ENCODE measurements at places on chromosomes 13 and 19.
A peak's percentile ranks its signal among the peaks of the same experiment; 100 is the strongest.

- peak; percentile 76 for DNase-seq
Measured at GRCh38 chr13:110116072-110116487, 190.9 kb downstream of the COL4A1 start.

DNA sequence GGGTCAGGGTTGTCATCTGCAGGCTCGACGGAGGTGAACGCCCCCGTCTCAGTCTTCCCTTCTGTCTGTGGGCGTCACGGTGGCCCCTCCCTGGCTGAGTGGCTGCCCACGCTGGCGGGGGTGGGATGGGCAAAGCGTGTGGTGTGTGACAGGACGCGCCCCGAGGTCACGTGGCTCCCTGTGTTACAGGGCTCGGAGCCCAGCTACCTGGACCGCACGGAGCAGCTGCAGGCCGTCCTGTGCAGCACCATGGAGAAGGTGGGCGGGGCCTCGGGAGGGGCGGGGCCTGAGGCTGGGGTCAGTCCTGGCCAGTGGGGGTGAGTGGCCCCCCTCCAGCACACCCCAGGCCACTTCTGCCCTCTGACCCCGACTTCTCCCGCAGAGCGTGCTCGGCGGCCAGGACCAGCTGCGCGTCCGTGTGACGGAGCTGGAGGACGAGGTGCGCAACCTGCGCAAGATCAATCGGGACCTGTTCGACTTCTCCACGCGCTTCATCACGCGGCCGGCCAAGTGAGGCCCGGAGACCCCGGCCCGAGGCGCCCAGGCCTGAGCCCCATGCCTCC lies 6.3 kb upstream of the GRIN3B start:
- no peak for DNase-seq

GRCh38 chr19:12156223-12157058 lies at the start of gene ZNF625:
Gene ZNF625 (minus strand): TSS chr19:12156734. CDS start chr19:12156558, 176 bp downstream.
- peak; percentile 89 for DNase-seq

- DNase-seq, result no peak
Measured at GRCh38 chr19:33259539-33259938, 33.9 kb upstream of the SLC7A10 start.

DNA sequence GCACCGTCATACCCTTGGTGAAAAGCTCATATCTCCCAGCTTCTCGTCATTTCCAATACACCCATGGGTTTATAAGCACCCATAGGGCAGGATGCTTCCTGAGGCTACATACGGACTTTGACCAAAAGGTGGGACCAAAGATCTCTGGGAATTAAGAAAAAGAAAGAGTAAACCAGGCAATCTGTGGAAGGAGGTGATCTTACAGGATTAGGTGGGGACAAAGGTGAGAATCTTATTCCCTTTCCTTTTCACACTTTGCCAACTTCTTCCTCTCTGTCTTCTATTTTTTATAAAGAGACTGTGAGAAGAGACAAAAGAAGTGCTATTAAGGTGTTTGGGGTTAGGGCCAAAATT lies 172.0 kb downstream of the DLEU7 start:
- DNase-seq, result no peak

DNA sequence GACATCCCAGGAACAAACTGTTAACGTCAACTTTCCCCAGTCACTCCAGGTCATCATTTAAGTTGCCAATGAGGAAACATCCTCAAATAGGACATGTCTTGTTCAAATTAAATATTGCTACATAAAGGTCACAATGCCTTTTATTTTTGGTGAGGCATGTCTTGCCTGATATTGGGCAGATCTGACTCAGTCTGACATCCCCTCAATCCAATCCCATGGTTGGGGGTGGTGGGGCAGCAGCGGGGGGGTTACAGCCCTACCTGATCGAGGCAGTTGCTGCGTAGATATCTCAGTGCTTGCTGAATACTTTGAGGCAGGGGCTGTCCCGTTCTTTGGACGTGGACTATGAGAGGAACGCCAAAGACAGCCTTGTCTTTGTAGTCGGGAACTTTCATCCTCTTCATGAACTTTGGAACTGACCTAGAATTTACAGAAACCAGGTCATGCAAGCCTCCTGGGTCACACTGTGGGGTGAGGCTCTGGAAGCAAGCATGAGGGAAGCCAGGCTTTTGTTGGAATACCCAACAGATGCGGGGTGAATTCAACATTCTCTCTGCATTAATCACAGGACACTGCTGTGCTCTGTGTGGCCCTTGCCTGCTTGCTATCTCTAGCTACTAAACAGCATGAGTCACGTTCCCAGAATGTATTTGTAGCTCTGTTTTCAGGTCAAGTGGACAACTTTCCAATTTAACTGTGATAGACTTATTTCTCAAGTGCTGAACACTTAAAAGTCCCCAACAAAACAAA lies 109.8 kb downstream of the KL start:
- peak; percentile 96 for DNase-seq

DNA sequence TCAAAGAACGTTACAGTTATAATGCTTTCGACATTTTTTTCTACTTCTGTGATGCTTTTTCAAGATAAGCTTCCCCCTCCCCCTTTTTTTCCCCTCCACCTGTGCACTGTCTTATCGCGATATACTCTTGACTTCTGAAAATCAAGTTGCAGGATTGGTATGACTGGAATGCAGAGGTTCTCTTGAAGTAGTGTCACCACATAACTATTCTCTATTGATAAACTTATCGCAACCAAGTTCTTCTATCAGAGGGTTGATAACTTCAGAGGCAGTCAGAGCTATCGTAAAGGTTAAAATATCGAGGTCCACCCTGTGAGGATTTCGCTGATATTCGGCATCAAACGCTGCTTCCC lies 820 bp downstream of the EID2 start:
- peak; percentile 53 for DNase-seq

- no peak for DNase-seq
Measured at GRCh38 chr13:73248711-73249580, 190.1 kb downstream of the KLF5 start.

DNA sequence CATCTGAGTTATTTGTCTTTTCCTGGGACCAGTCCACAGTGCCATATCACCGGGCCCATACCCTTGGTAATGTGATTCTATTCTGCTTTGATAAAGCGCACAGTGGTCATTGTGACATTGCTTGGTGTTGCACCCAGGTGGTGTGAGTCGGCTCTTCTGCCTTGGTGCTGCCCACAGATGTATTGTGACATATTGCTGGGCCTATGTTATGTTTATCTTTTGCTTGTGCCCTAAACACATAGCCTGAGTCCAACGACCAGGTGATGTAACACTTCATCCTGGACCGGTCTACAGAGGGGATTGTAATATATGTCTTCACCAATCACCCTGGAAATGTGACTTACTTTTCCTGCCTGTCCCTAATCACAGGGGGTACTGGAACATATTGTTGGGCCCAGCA lies 23.7 kb upstream of the ZNF254 start:
- no peak for DNase-seq

- DNase-seq, result no peak
Measured at GRCh38 chr13:40026741-40027140, 371.3 kb downstream of the COG6 start.

DNA sequence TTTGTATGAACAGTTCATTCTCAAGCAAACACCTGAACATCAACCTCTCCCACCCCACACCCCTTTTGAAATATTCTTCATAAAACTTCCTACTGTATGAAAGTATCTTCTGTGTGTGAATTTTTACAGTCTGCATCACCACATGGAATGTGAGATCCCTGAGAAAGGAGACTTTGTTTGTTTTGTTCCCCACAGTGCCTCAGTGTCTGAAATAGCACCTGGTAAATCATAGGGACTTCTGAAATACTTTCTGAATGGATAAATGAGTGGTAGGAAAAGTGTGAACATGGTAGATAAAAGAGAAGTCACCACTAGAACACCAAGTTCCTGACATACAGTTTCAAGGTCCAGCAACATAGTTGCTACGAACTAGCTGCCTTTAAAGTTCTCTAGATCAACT lies 1071.2 kb downstream of the EFNB2 start:
- DNase-seq, result peak; percentile 28

GRCh38 chr13:35695448-35695770 lies 218.9 kb upstream of the MAB21L1 start:
- peak; percentile 66 for DNase-seq

DNA sequence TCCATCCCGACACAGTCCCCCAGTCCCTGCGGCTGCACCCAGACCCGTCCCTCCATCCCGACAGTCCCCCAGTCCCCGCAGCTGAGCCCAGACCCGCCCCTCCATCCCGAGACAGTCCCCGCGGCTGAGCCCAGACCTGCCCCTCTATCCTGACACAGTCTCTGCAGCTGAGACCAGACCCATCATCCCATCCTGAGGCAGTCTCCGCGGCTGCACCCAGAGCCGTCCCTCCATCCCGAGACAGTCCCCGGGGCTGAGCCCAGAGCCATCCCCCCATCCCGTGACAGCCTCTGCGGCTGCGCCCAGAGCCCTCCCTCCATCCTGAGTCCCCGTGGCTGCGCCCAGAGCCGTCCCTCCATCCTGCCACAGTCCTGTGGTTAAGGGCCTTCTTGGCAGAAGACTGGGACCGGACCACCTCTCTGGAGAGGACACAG lies 28.8 kb upstream of the TMEM255B start:
- DNase-seq, result no peak

DNA sequence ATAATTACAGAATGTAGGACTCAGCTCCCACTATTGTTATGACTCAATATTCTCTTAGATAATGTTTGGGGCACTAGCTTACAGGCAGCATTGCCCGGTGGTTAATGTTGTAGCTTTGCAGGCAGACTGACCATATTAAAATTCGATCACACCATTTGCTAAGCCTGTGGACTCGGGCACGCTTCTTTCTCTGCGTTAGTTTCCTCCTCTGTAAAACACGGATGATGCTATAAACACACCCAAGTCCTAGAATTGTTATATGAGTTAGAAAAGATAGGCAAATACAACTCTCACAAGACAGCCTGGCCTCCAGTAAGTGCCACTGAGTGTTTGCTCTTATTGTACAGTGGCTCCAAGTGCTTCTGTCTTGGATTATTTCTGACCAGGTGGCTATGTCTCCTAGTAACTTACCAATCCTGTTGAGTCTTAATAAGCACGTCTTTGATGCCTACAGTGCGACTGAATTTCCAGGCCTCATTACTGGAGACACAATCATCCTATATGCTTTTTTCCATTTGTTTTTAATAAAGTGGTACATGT lies 50.0 kb upstream of the ALOX5AP start:
- no peak for DNase-seq

DNA sequence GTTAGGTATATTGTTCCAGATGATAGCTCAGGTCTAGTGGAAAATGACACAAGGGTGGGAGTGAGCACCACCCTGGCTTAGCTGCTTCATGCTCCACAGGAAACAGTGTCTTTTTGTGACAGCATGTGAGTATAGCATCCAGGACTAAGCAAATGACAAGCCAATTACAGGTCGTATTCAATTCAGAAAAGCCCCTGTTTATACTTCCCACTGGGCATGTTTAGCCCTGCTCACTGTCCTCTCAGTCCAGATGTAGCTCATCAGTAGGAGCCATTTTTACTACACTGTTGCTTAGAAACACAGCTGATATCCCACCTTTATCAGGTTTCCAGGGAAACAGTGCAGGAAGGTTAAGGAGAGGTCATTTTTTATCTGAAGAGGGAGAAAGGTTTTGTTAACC lies 8.0 kb downstream of the ABHD13 start:
- no peak for DNase-seq

DNA sequence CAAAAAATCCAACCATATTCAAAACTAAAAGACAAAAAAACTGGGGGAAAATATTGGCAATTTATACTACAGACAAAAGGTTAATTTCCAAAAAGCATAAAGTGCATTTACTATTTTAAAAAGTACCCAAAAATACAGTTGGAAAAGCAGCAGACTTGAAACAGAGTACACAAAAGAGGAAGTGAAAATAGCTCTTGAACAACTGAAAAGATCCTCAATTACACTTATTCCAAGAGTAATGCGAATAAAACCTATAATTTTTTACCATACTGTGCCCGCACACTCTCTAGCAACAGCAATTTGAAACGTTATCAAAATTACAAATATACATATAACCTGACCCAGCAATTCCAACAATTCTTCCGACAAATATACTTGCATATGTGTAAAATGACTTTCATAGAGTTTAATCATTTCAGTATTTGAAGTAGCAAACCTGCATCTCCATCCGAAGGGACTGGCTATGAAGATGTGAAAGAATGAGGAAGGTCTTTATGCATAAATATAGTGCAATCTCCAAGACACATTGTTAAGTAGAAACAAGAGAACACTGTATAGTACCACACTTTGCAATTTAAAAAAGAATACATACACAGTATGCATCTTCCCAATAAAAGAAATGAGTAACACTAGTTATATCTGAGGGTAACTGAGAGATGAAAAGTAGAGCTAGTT lies 25.4 kb downstream of the ALG5 start:
- DNase-seq, result no peak

Measured in fibroblast of skin of right biceps (primary cell).